ENCODE measurements at places on chromosomes 6 and 20.

DNA sequence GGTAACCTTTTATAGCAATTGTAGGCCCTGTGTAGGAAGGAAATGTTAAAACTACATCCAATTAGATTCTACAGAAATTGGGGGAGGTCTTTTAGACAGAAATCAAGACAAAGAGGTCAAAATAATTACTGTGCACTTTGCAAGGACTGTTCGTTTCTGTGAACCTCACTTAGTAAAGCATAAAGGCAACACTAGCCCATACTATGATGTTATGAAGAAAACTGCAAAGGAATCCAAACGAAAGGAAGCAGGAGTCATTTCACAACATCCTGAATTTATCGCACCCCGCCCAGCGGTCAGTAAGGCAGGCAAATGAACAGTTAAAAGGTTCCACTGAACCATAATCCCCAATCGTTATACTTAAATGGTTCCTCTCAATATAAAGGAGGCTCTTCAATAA is 429.5 kb upstream of the ARID1B start:
- DNase-seq, result no peak

- DNase-seq, result no peak
Measured at GRCh38 chr6:33962246-33963027, 158.6 kb upstream of the MLN start.

GRCh38 chr20:57244627-57245214 is 21.7 kb downstream of the BMP7 start:
- DNase-seq, result no peak

DNA sequence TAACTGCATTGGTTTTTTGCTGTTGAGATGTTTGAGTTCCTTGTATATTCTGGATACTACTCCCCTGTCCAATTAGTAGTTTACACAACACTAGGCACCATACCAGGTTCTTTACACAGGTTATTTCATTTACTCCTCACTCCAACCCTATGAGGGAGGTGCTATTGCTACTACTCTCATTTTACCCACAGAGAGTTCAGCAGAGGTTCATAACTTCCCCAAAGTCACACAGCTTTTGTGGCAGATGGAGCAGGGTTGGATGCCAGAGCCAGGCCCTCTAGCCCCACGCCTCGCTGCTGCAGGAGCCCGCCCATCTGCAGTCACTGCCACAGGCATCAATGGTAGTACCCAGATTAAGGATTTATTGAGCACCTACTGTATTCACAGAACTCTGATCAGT is 61.7 kb upstream of the MAP3K4 start:
- no peak for DNase-seq

- no peak for DNase-seq
Measured at GRCh38 chr6:137787016-137787415, 80.0 kb upstream of the TNFAIP3 start.

DNA sequence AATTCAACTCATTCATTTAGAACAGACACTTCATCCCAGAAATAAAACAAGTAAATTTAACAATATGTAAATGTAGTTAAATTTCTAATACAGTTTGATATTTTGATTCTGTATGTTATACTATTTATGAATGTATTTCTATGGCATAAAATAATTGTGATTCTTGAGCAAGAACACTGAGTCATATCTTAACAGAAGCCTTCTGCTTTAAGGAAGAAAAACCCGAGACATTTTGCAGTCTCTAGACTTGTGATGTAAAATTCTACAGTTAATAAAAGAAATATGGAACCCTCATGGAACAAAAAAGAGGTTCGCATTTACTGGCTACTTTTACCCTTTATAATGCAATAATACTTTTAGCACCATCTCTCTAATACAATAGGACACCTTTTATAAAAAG is 47.9 kb upstream of the SCML4 start:
- no peak for DNase-seq

DNA sequence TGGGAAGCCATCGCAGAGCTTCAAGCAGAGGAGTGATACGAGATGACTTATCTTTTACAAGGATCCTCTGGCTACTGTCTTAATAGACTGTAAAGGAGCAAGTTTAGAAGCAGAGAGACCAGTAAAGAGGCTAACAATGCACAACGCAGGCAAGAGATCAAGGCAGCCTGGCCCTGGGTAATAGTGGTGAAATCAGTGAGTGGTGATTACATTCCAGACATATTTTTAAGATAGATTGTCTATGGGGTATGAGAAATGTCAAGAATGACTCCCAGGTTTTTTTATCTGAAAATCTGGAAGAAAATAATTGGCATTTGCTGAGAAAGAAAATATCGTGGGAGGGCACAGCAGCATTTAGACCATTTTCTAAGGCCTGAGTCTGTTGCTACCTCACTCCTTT is 213.6 kb upstream of the HTR1E start:
- no peak for DNase-seq

DNA sequence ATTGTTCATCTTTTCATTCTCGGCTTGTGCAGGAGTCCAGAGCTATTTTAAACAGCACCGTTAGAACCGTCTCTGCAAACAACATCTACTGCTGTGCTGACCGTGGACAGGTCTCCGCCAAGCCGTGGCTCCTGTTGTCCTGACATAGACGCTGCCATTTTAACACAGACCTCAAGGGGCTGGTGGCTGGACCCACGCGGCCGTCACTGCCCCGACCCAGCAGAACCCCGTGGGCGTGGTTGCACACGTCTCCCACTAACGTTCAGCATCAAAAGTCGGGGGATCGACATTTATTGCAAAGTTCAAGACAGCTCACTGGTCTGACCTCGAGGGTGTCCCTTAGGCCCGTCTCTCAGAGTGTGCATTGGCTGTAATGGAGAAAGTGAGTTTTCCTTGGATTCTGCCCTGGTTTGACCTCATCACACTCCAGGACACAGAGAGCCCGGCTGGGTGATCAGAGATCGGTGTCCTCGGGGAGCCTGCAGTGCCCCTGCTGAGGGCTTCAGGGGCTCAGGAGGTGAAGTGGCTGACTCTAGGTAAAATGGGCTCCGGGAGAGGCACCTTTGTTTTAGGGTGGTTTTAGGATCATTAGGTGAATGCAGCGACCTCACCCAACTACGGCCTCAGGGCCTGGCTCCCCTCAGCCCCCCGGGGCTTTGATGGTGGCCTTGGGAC is 363.2 kb downstream of the THBS2 start:
- no peak for DNase-seq

- DNase-seq, result peak; percentile 57
Measured at GRCh38 chr20:46004889-46005473, 3.7 kb upstream of the MMP9 start.

GRCh38 chr6:68326762-68327161 is 308.3 kb upstream of the ADGRB3 start:
- no peak for DNase-seq

DNA sequence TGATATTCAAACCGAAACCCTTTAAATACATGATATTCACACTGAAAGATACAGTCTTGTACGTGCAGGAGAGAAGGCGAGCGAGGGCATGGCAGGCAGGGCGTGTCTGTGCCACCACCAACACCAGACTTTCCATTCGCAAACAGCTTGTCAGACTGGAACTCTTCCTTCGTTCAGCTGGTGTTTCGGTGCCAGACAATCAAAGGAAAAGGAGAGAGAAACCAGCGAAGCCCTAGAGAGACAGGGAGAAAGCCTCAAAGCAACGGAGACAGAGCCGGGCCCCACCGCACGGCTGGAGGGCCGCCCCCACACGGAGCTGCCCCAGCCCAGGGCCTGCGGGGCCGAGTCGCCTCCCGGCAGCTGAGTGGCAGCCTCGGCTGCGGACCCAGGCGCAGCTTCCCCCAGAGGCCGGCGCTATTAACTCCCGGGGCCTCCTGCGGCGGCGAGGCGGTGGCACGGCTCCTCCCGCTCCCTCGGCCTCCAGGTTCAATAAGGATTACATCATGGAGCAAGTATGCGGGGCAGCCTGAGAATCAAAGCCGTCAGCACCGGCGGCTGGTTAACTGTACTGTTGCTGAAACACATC is 32.1 kb upstream of the NR2E1 start:
- DNase-seq, result no peak

DNA sequence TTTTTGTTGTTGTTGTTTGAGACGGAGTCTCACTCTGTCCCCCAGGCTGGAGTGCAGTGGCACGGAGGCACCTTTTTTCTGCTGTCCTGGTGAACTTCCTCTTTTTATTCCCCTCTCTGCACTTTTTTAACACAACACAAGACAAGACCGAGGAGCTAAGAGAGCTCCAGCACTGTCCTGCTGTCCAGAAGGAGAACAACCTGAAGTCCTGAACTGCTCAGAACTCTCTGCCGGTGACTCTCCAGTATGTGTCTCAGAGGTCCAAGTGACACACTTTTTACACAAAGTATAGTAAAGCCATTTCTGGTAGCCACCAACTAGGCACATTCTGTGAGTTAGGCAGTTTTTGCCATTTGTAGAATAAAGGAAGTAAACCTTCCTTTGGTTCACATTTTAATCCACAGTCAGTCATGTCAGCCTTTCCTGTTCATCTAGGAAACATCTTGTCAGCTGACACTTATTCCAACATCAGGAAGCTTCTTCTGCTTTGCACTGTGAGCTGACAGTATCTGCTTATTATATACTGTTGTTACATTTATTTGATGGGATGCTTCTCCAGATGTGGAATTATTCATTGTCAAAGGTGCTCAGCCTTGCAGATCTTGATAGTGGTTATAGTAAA is 28.1 kb upstream of the TXNDC5 start:
- no peak for DNase-seq

DNA sequence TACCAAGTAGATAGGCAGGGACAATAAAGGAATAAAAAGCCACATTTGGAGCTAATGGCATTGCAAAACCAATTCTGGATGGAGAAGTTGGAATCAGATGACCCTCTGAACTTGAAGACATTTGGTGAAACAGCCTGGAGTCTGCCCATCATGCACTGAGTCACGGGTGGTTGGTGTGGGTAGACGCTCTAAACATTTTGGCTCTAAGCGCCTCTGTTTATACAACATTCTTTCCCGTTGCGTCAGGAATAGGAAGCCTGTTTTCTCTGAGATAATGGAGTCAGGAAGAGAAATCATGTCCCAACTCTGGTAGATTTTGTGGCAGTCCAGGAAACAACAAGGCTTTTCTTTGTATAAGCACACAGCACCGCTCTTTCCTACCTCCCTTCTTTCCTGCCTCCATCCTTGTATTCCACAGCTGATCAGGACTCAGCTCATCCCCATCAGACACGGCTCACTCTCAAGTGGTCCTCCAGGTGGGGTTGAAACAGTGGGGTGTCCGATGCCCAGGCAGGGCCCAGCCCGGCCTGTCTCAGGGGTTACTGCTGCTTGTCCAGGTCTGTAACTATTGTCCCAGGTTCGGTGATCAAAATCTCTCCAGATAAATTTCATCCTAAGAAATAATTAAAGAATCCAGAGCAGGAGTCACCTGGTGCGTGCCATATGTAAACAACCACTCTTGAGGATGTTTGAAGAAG is 12.1 kb upstream of the RAMACL start:
- DNase-seq, result no peak

DNA sequence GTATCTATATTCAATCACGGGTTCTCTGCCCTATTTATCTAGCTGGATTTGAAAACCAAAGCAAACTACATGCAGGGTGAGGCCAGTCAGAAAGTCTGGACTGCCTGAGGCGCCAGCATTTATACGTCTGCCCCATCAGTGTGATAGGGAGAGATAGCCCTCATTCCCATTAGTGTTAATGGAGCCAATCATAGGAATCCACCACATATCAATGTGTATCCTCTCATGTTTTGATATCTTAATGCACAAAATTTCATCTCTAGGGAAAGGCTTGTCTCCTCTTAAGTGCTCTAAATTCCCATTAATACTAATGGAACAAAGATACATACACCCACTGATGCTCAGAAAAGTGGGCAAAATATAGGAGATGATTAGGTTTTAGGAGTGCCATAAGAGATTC is 376.2 kb downstream of the BTBD3 start:
- no peak for DNase-seq

DNA sequence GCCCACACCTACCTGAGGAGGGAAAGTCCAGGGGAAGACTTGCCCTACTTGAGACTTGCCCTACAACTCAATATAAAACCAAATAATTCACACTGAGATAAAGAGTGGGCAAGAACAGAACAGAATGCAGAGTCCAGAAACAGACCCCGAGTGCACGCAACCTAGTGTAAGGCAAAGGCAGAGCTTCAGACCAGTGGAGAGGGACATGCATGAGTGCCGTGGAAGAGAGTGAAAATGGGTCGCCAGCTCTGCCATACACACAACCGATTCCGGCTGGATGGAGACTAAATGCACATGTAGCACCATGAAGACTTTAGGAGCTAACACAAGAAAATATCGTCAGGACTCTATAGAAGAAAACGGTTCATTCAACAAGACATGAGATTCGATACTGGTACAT is 58.8 kb upstream of the CST7 start:
- DNase-seq, result no peak

- no peak for DNase-seq
Measured at GRCh38 chr6:138563231-138563630, 63.9 kb upstream of the NHSL1 start.

DNA sequence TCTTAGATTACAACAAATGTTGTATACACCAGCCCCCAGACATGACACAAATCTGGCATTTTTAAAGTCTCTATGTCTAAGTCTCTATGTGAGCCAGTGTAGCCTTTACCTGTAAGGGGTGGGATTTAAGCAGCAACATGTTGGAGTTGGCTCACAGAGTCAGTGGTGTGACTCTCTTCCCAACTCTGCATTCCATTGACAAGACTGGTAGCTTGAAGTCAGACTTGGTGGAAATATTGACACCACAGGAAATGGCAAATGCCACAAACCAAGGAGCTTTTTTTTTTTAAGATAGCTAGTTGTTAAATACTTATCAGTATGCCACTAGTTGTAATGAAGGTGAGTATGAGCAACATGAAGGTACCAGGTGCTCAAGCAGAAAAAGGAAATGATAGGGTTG is 103.1 kb upstream of the SMLR1 start:
- no peak for DNase-seq

DNA sequence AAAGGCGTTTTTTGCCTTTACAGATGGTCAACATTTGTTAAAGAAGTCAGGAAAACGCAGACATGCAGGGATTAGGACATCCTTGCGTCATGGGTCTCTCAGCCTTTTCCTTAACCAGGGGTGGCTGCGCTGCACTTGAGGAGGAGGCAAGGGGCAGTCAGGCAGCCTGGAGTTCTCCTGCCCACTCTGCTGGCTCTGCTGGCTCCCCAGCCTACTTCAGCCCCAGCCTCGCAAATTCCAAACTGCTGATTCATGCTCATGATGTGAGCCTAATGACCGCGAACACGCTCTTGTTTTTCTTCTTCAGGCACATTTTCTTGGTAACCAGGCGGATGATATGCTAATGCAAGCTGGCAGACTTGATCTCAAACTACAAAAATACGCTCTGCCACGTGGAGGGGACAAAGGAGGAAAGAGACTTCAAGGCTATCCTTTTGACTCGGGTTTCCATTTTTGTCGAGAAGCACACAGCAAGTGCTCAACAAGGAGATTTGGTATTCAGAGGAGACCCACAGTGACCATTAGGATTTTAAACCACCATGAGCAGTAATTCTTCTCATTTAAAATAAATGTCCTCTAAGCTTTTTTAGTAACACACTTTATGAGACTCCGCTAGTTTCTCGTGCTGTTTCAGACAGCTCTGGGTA is 290.3 kb upstream of the STXBP5 start:
- DNase-seq, result no peak

DNA sequence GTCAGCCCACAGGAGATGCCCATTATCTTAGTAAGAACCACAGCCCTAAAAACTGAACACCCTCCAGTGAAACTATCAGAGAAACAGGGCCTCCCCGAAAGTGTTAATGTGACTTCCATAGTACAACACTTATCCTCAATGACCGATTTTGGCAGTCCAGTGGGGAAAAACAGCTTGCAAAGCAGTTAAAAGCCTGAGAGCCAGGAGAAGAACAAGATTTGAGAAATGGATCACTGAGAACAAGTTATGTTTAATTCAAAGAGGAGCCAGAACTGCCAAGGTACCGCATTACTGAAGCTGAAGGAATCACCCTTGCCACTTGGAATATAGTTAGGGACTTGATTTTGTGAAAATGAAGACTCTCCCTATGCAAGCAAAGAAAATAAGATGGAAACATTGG is 236.9 kb downstream of the QKI start:
- DNase-seq, result no peak

Data from central memory CD4-positive, alpha-beta T cell (primary cell).